ENCODE measurements at places on chromosomes 11 and 22.

- DNase-seq = no peak
Measured at GRCh38 chr22:35220221-35220620, 37.1 kb upstream of the HMGXB4 start.

GRCh38 chr11:92460213-92460612 lies 235.6 kb downstream of the FAT3 start:
- DNase-seq = no peak

DNA sequence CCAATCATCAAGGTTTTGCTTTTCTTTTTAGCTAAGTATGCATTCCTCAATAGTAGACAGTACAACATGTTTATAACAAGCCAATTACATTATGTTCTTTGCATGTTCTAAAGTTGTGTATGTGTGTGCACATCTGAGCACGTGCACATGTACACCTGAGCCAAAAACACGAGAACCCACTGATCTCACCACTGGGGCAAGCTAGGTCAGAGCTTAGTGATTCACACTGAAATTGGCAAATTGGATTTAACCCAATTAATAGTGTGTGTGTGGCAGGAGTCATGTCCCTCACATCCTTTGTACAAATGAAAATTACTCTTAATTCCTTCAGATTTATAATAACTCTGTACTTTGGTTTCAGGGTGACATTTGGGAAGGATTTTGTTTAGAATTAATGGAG lies 145.7 kb upstream of the TEAD1 start:
- DNase-seq = no peak

- DNase-seq = no peak
Measured at GRCh38 chr11:108931168-108931567, 266.3 kb downstream of the DDX10 start.

- no peak for DNase-seq
Measured at GRCh38 chr11:67628710-67629385, 889 bp downstream of the NUDT8 start.

DNA sequence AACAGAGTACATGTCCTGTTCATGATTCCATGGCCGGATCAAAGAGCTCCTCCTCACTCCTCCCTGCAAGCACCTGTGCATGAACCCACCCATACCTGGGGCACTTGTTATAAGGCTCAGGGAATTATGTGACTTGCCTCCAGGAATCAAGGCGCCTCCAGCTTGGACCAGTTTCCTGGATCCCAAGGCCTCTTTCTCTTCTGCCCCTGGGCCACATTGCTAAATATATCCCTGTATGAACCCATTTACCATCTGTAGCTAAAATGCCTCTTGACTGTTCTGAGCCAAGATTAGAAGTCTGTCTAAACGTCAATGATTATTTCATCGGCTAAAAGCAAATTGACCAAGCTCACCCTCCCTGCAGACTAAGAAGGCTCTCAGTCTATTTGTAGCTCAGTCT lies 135.6 kb downstream of the KIRREL3 start:
- no peak for DNase-seq

DNA sequence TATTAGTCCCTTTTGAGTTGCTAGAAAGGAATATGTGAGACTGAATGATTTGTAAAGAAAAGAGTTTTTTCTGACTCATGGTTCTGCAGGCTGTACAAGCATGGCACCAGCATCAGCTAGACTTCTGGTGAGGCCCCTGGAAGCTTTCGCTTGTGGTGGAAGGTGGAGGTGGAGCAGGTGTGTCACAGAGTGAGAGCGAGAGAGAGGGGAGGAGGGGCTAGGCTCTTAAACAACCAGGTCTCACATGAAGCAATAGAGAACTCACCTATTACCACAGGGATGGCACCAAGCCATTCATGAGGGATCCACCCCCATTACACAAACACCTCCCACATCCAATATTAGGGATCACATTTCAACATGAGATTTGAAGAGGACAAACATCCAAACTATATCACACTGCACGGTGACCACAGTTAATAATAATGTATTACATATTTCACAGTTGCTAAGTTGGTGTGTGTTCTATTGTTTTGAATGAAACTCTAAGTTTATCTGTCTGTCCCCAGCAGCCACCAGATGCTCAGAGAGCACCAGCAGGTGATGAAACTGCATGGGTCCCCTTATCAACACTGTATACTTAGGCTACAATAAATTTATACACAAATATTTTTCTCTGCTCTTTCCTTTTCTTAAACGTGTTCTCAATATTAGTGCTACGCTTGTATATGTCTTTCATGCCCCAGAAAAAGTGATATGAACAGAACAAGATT lies 14.1 kb downstream of the ZFP91 start:
- DNase-seq = no peak
